ENCODE measurements at places on chromosomes 16 and 17.

DNA sequence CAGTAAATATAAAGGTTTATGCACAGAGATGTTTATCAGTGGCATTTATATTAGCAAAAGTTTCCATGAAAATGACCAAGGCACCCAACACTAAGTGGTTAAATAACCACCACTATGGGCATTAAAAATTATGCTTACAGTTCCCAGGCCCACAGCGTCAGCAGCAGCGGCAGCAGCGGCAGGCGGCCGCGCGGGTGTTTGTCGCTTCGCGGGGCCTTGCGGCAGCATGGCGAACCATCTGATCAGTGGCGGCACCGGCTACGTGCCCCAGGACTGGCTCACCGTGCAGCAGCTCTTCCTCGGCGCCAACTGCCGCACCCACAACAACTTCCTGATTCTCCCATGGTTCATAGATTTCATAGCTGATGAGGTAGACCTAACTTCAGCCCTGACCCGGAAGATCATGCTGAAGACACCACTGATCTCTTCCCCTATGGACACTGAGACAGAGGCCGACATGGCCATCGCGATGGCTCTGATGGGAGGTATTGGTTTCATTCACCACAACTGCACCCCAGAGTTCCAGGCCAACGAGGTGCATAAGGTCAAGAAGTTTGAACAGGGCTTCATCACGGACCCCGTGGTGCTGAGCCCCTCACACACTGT, 71.0 kb downstream of the GRIN2A start:
- DNase-seq = no peak

DNA sequence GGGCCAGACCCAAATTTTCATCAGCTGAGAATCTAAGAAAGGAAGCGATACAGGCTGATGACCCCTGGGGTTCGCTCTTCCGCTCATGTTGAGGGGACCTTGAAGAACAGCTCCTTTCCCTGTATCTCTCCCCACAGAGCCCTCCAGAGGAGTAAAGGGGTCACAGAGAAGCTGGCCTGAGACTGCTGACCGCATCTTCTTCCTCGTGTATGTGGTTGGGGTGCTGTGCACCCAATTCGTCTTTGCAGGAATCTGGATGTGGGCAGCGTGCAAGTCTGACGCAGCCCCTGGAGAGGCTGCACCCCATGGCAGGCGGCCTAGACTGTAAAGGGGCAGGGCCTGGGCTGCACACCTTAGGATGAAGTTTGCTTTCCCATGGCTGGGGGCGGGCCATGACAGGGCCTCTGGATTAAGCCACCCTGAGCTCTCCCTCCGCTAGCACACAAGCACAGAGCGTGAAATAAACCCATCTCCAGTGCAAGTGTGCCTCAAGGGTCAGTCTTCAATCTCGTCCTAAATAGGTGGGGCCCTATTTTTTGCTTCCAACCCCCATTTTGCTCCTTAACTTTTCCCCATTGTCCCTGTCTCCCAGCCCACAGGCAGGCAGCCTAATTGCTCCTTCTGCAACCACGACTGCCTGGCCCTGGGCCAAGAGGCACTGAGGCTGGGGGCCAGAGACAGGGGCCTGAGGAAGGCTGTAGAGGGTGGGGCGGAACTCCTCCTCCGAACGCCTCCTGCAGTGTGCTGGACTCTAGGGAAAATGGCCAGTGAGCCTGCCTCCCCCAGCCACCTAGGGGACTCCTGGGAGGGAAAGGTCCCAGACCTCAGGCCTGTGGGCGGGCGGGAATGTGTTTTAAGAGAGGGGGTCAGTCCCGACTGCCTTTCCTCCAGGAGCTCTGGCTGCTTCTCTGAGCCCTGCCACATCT, 3.6 kb downstream of the ZACN start:
- DNase-seq = no peak

DNA sequence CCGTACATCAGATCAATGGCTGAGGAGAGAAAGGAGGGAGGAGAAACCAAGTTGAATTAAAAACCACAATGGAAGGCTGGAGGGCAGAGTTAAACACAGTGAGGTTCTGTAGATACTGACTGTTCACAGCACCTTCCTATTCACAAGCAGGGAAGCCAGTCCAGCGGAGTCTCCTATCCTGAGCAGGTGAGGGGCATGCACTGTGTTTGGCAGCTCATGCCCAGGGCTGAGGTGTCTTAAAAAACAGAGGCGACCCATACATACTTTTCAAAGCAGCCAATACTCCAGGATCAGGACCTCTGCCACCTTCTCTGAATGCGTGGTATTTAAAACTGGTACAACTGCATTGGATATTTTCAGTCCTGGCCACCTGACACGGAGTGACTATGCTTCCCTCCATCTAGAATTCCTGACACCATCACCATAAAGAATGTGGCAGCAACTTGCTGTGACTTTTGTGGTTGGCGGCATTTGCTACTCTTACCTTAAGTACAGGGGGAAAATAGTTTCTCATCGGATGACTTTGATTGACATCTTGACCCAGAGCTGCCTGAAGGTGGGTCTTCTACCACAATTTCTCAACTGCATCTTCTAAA, 21.5 kb downstream of the USP22 start:
- no peak for DNase-seq

- DNase-seq = no peak
These were observed 35.0 kb upstream of the ASIC2 start for GRCh38 chr17:33328129-33328528.

GRCh38 chr17:8005967-8006730, 3.7 kb downstream of the GUCY2D start:
- DNase-seq = no peak

- DNase-seq = no peak
These were observed 14.0 kb upstream of the MTMR4 start for GRCh38 chr17:58528443-58528842.

- DNase-seq = peak; percentile 91
These were observed at the start of gene PIP4K2B for GRCh38 chr17:38799501-38800236. TSS of gene PIP4K2B (minus strand) at chr17:38799556. CDS start at chr17:38799424, 132 bp downstream.

GRCh38 chr17:79737046-79737921, 6.5 kb downstream of the ENPP7 start:
- DNase-seq = no peak

GRCh38 chr17:15513856-15514459, 46.5 kb upstream of the CDRT4 start:
- no peak for DNase-seq

DNA sequence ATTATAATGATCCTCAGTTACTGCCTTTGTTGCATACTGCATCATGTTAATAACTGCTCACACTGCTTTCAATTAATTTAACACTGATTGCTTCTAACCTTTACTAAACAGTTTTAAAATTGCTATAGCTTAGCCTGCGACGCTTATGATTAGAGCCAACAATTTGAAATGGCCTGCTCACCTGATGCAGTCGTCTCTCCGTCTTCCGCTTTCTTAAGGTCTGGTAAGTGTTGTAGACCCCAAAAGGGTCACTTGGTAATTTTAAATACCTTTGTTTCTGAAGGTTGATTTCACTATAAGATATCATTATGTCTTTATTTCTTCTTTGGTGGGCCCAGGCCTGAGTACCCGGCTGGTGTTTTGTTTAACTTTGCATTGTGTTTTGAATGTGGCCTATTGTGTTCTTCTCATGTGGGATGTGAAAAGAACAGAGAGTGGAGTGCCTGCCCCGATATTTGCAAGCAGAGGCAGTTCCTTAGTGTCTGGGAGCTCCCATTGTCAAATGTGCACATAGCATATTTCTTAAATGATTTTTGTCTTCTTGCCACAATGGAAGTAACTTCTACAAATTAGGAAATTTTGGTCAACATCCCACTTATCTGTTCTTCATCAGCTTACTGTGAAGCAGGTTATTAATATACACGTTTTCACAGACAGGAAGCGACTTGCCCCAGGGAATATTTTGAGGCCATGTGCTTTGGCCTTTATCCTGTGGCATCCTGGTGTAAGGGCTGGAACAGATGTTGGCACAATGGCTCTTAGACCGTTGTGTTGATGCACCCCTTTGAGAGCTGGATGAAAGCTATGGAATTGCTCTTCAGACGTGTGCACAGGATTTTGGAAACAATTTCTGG, 2.9 kb downstream of the PHKB start:
- no peak for DNase-seq

GRCh38 chr17:3903881-3904290, 11.0 kb upstream of the CAMKK1 start:
- DNase-seq = no peak

GRCh38 chr16:88815901-88816589, 4.3 kb upstream of the APRT start:
- DNase-seq = peak; percentile 76

- no peak for DNase-seq
These were observed 160.3 kb downstream of the PCTP start for GRCh38 chr17:55911186-55911585.

DNA sequence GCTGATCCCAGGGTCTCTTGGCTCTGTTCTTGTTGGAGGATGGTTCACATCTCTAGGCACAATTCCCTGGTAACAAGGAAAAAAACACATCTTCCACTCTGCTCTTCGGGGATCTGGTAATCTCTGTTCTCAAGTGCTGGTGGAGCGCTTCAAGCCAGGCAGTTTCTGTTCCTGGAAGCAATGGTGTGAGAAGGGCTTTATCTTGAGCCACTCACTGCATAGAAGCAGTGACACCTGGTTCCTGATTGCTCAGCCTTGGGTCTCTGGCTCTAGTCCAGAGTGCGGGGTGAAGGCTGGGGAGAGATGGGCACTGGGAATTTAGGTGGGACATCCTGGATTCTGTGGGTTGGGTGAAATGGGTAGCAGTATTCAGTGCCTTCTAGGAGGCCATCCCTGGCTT, 14.1 kb downstream of the AKAP1 start:
- no peak for DNase-seq

- no peak for DNase-seq
These were observed 125.8 kb downstream of the DYNLRB2 start for GRCh38 chr16:80666378-80667250.

GRCh38 chr17:14699574-14700185, 398.8 kb downstream of the HS3ST3B1 start:
- DNase-seq = no peak

GRCh38 chr17:74516561-74517328, 14.5 kb downstream of the CD300LB start:
- no peak for DNase-seq

GRCh38 chr16:66692341-66692740, 4.2 kb downstream of the CMTM4 start:
- no peak for DNase-seq

- DNase-seq = no peak
These were observed 527.8 kb upstream of the WSB1 start for GRCh38 chr17:26765860-26766709.

DNA sequence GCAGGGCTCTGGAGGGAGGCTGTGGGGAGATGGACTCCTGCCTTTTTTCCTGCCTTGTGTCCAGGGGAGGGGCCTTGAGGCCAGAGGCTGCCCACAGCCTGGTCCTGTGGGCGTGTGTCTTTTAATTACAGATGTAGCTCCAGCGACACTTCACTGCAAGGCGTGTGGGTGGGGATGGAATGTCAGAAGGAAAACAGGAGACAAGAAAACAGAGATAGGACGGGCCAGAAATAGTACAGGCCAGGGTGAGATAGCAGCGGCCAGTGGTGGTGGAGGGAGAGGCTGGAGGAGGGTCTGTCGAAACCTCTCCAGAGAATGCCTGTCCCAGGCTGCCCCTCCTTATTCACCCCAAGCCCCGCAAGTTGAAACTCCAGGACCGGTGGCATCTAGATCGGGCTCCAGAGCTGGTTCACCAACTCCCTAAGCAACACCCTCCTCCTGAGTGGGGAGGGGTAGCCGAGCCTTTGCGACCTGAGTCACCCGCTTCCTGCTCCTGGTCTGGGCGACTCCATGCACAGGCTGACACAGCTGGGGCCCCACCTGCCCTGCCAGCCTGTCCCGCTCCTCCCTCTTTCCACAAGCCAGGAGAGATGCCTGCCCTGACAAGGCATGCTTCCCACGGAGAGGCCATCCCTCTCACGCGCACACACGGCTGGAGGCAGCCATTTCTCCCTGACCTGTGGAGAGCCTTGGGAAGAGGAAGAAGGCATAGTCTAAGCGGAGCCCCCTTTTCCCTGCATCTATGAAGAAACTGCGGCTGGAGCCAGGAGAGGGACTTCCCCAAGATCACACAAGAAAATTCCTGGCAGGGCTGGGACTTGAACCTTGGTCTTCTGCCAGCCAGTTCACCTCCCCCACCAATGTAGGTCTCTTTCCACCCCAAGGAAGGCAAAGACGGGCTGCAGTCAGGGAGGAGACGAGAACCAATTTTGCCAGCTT, 6.6 kb upstream of the JUP start:
- no peak for DNase-seq

- no peak for DNase-seq
These were observed 5.4 kb downstream of the ABCC1 start for GRCh38 chr16:15954814-15955151.

GRCh38 chr17:68944435-68945035, 10.7 kb downstream of the ABCA8 start:
- DNase-seq = no peak

GRCh38 chr16:57366544-57367040, 5.7 kb upstream of the CX3CL1 start:
- DNase-seq = no peak

GRCh38 chr16:64712026-64712425, 409.8 kb downstream of the CDH11 start:
- no peak for DNase-seq

DNA sequence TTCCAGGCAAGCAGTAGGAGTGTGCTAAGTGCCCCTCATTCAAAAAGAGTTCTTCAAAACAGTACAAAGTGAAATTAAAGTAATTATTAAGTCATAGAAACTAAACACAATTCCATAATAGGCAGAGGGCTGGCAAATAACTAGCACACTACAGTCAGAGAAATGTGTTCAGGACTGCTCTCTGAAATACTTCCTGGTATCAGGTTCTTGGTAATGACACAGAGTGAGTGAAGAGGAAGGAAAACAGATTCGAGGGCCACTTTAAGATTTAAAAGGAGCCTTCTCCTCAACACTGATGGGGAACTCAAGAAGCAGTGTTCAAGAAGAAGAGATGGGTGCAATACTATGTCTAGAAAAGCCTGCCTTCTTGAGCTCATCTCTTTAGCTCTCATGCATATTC, 139.2 kb downstream of the TOX3 start:
- DNase-seq = no peak

DNA sequence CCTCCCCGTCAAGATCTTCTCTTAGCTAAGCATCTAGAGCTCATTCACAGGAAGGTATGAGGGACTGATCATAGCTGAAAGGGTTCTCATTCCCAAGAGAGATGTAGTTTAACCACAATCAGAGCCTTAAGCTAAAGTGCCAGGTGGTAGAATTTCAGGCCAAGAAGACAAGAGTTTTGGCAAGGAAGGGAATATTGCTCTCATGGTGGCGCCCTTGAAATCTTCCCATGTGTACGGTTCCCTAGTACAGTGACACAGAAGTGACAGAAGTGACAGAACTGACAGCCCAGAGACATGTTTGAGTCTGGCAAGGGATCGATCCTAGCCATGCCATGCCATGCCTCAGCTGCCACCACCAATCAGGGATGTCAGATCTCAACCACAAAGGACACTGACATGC, 2.5 kb downstream of the GRIN2C start:
- DNase-seq = no peak

DNA sequence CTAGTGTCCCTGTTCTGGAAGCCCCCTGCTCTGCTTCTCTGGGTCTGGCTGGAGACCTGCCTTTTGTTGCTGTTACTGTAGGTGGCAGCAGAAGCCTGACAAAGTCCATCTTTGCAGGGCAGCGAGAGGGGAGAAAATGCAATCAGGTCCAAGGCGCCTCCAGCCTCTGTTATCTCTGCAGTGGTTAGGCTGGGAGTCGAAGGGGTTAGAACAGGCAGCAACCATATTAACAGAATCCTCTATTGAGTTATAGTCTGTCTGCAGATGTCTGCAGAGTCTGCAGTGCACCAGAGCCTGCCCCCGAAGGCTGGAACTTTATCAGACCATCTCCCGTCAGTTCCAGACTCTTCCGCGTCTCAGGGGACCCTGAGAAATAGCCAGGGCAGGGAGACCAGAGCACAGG, 404.9 kb upstream of the EEF2KMT start:
- no peak for DNase-seq

GRCh38 chr17:69763503-69763902, 311.5 kb upstream of the KCNJ16 start:
- DNase-seq = no peak

Data from activated T-cell treated with anti-CD3 and anti-CD28 coated beads, Interleukin-2, amount 50 U/mL, for 48 hours (primary cell).